ENCODE measurements at places on chromosomes 1 and 21. TPM values are rescaled to one million over a fixed set of nuclear protein-coding genes. Genes with fewer than 3 reads are reported as not detected.

CFAP57 gene
- 0.38 TPM for total RNA-seq

ROR1 gene
- 34.7 TPM for total RNA-seq

SLC35D1 gene
- 3.8 TPM for total RNA-seq

PTPRU gene
- 0.03 TPM for total RNA-seq

TDRD5 gene
- total RNA-seq: not detected

ARHGEF19 gene
- 15.9 TPM for total RNA-seq

GON4L gene
- 18.0 TPM for total RNA-seq

DENND1B gene
- 4.1 TPM for total RNA-seq

SHISA4 gene
- total RNA-seq: 6.6 TPM

IL24 gene
- total RNA-seq: not detected

UTS2 gene
- not detected for total RNA-seq

DISC1 gene
- total RNA-seq: 0.34 TPM

DEGS1 gene
- total RNA-seq: 5.8 TPM

PTPRC gene
- not detected for total RNA-seq

TNNT2 gene
- total RNA-seq: 0.46 TPM

BMP8A gene
- not detected for total RNA-seq

AMY1B gene
- total RNA-seq: not detected

PGM1 gene
- 18.0 TPM for total RNA-seq

LCE1D gene
- not detected for total RNA-seq

BCAN gene
- not detected for total RNA-seq

INAVA gene
- total RNA-seq: 108 TPM

ZMYM4 gene
- 16.5 TPM for total RNA-seq

NPR1 gene
- total RNA-seq: not detected

FTCD gene
- 0.33 TPM for total RNA-seq

MTARC1 gene
- 6.8 TPM for total RNA-seq

RGS5 gene
- total RNA-seq: not detected

RORC gene
- 0.33 TPM for total RNA-seq

KCNK2 gene
- not detected for total RNA-seq

CR1L gene
- not detected for total RNA-seq

CBR1 gene
- 224 TPM for total RNA-seq

C1orf52 gene
- total RNA-seq: 27.8 TPM

TSACC gene
- 0.15 TPM for total RNA-seq

TOR1AIP1 gene
- total RNA-seq: 14.8 TPM

S100A9 gene
- total RNA-seq: 1.8 TPM

C1orf141 gene
- total RNA-seq: not detected

FCRL5 gene
- total RNA-seq: not detected

FMO4 gene
- total RNA-seq: 1.5 TPM

GBP4 gene
- 0.23 TPM for total RNA-seq

AMIGO1 gene
- total RNA-seq: 1.2 TPM

RASAL2 gene
- 14.7 TPM for total RNA-seq

TSPEAR gene
- total RNA-seq: not detected

GCSAML gene
- total RNA-seq: not detected
